Activated CD4-positive, alpha-beta memory T cell treated with anti-CD3 and anti-CD28 coated beads, Interleukin-2, amount 10 ng/mL, durations not matched to agents 7 days and 5 days (primary cell): ENCODE measurements at places on chromosomes 7 and 10. TPM values are rescaled to one million over a fixed set of nuclear protein-coding genes. Genes with fewer than 3 reads are reported as not detected.

Gene ELN
- total RNA-seq: not detected

Gene PDZD7
- 1.9 TPM for total RNA-seq

Gene OR2A1
- total RNA-seq: 0.05 TPM

Gene NXPH1
- total RNA-seq: not detected

Gene GIMAP5
- 83.9 TPM for total RNA-seq

Gene ERVW-1
- not detected for total RNA-seq

Gene PLEKHS1
- not detected for total RNA-seq
